ENCODE measurements at places on chromosomes 13 and 19. TPM values are rescaled to one million over a fixed set of nuclear protein-coding genes. Genes with fewer than 3 reads are reported as not detected.

Gene ZNF835
- total RNA-seq, result 0.29 TPM

Gene IRS2
- 7.1 TPM for total RNA-seq

Gene ZNF491
- total RNA-seq, result 6.2 TPM

Gene ZNF223
- total RNA-seq, result 5.8 TPM

Gene ZNF132
- total RNA-seq, result 8.8 TPM

Gene ZNF211
- total RNA-seq, result 10.9 TPM

Gene BEST2
- total RNA-seq, result not detected

Gene LAIR2
- total RNA-seq, result not detected

Gene FLT3LG
- 6.5 TPM for total RNA-seq

Gene CEACAM7
- not detected for total RNA-seq

Gene ANGPTL8
- not detected for total RNA-seq

Gene ZNF813
- 4.4 TPM for total RNA-seq

Gene SMAD9
- total RNA-seq, result 4.7 TPM

Gene TNFRSF19
- 77.5 TPM for total RNA-seq

Gene ZNF586
- 19.5 TPM for total RNA-seq

Gene SPATA13
- total RNA-seq, result 37.7 TPM

Gene ZNF471
- total RNA-seq, result 4.7 TPM

Gene ATXN8OS
- total RNA-seq, result not detected

Gene FEM1A
- total RNA-seq, result 12.7 TPM

Gene PBX4
- total RNA-seq, result 0.36 TPM

Gene GPR4
- not detected for total RNA-seq

Gene NCR1
- total RNA-seq, result 0.36 TPM

Gene ARHGAP35
- total RNA-seq, result 76.0 TPM

Gene URAD
- not detected for total RNA-seq

Gene SIGLEC8
- total RNA-seq, result not detected

Gene MYH14
- total RNA-seq, result under 0.01 TPM

Gene SIAH3
- total RNA-seq, result not detected

Gene RRAS
- 23.9 TPM for total RNA-seq

Gene FXYD3
- not detected for total RNA-seq

Gene HPN
- under 0.01 TPM for total RNA-seq

Gene TEX26
- not detected for total RNA-seq

Gene ADGRE3
- not detected for total RNA-seq

Gene ZNF43
- total RNA-seq, result 6.5 TPM

Gene KCNC3
- not detected for total RNA-seq

Gene C1QTNF9
- not detected for total RNA-seq

Gene ICAM5
- total RNA-seq, result under 0.01 TPM

Gene DGKH
- 8.7 TPM for total RNA-seq

Gene PEX11G
- total RNA-seq, result 2.9 TPM

Gene ADGRE2
- 0.59 TPM for total RNA-seq

Gene SPACA4
- not detected for total RNA-seq

Measured in osteoblast (primary cell).